ENCODE measurements at places on chromosomes 1 and 21. TPM values are rescaled to one million over a fixed set of nuclear protein-coding genes. Genes with fewer than 3 reads are reported as not detected.
A peak's percentile ranks its signal among the peaks of the same experiment; 100 is the strongest.

RPE65 gene
- not detected for polyA plus RNA-seq

DNA sequence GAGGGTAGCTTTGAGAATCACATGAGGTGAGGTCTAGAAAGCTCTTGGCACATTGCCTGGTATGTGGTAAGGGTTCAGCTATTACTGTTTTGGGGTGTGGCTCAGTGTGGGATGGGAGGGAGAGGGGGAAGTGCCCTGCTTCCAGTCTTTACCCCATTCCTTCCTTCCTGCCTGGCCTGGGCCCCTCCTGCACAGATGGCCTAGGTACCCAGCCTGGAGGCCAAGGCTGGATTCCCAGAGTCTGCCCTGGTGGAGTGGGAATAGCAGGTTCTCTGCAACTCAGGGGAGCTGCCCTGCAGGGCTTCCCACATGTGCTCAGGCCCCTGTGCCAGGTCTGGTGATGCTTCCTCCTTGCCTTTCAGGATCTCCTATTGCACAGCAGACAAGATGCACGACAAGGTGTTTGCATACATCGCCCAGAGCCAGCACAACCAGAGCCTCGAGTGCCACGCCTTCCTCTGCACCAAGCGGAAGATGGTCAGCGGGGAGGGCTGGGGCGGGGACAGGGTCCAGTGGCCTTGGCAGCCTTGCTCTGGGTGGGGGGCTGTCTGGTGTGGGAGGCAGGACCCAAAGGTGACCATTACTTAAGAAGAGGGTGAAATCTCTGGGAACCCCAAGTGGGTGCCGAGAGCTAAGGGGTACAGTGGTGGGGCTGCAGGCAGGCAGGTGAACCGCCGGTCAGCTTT, 13.5 kb downstream of the LDLRAP1 start:
- DNase-seq: peak; percentile 73

DNA sequence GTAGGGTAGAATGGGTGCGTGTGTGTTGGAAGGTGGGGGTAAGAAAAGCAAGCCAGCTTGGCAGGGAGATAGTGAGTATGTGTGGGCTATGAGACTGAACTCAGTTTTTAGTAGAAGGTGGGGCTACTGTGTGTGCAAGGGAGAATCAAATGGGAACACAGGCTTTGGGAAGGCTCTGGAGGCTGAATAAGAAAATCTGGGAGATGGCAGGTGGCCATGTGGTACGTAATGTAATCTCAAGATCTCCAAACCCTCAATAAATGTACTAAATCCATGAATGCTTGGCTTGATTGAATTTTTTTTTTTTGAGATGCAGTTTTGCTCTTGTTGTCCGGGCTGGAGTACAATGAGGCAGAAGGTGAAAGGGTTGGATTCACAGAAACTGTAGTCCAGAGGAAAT, 3.5 kb upstream of the ZSCAN20 start:
- no peak for DNase-seq

EIF2D gene
- 58.9 TPM for polyA plus RNA-seq

DNA sequence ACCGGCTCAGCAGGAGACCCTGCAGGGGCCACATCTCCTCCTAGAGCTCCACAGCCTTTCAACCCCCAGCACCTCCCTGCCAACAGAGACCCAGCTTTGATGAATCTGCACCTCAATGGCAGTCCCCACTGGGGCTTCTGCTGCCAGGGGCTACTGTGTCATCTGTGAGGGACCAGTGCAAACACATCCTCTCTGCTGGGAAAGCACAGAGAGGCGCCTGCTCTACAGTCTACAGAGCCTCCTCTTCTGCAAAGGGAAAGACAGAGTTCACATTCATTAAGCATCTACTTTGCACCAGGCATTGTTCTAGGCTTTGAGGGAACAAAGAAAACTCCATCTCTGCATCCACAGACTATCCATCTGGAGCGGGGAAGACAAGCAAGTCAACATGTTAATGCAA, 125.8 kb downstream of the CAPN8 start:
- DNase-seq: no peak

DNA sequence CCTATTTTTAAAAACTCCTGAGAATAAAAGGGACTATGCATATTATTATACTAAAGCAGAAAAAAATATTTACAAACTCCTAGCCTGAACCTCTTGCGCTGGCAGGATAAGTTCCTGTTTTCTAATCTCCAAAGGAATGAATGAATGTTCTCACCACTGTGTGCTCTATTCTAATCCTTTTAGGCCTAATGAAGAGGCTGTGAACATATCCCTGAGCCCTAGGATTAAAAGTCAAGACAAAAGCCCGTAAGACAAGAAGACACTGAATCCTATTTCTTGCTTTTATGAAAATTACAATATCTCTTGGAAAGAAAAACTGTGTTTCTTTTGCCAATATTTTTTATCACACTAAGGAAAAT, 317.5 kb downstream of the HHAT start:
- no peak for DNase-seq

IFNLR1 gene
- polyA plus RNA-seq: 5.9 TPM

DNA sequence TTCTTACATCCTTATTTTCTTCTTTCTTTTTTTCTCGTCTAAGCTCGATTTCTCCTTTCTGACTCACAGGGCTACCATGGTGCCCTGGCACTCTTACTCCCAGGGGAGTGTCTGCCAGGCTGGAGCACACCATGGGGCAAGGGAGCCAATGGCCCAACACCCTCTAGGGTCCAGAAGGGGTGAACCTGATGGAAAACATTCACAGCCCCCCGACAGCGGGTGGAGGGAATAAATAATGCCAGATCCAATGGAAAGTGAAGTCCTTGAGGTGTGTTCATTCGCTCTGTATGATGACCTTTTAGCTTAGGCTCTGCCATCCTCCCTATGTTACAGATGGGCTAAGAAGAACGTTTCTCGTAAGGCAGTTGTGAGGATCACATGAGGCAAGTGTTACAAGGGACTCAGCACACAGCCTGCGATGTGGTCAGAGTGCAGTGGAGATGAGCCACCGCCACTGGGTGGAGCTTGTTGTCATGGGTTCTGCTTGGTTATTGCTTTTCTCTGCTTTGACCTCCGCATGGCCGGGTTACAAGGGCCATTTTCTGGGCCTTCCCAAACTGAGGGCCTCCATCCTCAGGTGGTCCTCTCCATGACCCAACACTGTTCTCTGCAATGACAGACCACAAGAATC, 3.5 kb upstream of the FCMR start:
- DNase-seq: no peak

GRCh38 chr1:228144193-228144992, 4.3 kb downstream of the GUK1 start:
- DNase-seq: no peak

RHEX gene
- not detected for polyA plus RNA-seq

DNA sequence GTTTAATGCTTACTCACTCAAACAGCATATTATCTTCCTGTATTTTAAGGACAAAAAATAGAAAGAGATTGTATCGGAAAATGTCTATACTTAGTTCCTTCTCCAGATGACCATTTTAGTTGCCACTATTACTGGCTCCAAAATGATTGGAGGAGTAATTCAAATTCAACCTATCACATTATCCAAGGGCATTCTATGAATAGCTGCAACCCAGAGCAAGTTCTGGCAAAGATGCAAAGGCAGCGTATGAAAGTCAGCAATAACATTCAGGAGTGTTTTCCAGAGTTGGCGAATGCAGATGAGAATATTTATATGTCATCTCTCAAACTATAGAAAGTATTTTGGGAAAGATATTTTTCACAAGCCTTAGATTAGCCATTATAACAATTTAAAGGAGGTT, 389.8 kb upstream of the ADGRL2 start:
- DNase-seq: no peak

DNA sequence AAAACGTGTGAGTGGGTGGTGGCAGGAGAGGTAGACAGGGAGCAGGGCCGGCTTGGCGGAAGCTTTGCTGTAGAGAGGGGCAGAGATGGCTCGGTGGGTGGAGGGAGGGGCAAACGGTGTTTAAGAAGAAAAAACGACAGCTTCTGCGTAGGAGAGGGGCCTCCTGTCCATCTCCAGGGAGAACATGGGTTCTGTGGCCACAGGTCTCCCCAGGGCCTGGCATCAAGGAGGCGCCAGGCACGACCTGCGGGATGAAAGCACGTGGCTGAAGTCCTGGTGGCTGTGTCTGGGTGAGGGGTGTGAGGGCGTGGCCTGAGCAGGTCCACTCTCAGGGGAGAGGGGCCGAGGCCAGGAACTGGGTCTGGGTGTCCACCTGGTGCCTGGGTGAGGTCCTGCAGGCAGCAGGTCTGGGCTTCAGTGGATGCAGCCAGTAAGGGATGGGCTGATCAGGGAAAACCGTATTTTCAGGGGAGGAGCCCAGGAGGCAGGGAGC, 940 bp upstream of the PRKCZ start:
- DNase-seq: peak; percentile 43

DNA sequence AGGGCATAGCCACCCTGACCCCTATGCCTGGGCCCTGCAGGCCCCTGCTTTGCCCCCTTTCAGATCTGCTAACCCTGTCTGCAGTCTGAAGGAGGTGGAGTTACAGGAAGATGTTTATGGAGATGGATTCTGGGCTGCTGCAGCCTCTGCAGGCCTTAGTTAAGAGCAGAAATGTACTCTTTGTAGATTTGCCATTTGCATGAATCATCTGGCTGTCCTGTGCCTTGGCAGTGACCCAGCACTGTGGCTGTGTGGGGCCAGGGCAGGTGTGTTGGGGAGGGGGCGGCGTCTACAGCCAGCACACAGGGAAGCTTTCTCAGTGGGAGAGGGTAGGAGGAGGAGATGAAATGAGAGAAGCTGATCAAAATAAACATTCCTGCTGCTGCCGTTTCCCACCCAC, 867.3 kb downstream of the PLA2G4A start:
- DNase-seq: no peak

HSPB7 gene
- polyA plus RNA-seq: not detected

TFF2 gene
- polyA plus RNA-seq: not detected

DNA sequence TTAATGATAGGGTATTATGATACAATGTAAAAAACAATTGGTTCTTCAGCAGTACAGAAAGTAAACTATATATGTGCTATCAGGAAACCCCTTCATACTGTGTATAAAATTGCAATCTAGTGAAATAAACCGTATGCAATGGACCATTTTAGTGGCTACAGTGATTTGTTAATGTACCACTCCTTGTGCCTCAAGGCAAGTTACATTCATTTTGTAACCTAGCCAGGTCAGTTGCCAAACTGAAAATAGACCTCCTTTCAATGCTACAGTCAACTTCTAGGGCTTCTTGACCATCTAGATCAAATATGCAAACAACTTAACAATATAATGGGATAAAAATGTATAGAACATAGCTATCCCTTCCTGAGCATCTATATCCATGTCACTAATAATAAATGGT, 52.0 kb upstream of the RAVER2 start:
- DNase-seq: peak; percentile 9

DNA sequence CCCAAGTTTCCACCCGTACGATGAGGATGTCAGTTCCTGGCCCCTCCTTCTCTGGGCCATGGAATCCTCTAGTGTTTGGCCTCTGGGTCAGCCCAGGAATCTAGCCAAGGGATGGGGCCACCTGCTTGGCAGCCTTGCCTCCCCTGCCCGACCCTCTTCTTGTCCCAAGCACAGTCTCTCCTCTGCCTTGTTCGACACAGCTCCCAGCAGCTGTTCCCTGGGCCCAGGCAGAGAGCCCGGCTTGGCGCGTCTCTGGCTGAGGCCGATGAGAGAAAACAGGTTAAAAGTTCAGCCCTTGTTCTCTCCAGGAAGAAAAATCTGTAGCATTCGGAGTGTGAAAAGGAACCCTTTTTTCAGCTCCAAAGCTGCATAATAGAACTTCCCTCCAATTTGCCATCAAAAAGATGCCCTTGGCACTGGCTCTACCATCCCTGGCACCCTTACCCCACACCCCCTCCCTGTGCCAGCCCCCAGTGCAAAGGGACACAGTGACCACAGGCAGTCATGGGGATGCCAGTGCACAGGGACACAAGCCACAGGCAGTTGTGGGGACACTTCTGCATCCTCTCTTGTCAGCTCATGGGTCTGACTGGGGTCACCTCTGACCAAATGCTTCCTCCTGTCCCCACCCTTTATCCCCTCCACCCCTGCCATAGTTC, 68.4 kb downstream of the EPHB2 start:
- DNase-seq: no peak

- DNase-seq: no peak
These were observed 129.6 kb upstream of the COA6 start for GRCh38 chr1:234243521-234244260.

Measured in mammary epithelial cell (primary cell).